SW480 (cell line): ENCODE measurements at places on chromosomes 16 and 17.
A peak's percentile ranks its signal among the peaks of the same experiment; 100 is the strongest.

DNA sequence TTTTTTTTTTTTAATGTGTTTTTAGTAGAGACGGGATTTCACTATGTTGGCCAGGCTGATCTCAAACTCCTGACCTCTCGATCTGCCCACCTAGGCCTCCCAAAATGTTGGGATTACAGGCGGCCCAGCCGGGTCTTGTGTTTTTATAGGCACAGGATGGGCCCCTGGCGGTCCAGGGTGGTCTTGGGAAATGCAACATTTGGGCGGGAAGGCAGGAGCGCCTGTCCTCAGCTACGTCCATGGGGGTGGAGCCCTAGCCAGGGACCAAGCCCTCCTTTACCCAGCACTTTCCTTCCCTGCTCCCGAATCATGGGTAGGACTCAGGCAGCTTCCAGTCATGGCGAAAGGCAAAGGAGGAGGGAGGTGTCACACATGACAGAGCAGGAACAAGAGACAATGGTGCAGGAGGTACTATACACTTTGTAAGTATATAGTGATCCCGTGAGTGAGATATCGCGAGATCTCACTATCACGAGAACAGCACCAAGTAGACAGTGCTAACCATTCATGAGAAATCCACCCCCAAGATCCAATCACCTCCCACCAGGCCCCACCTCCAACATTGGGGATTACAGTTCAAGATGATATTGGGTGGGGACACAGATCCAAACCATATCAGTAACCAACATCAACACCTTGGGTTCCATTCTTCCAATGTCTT lies 226.7 kb upstream of the WSCD1 start:
- no peak for DNase-seq

GRCh38 chr16:27359051-27359450 lies 42.9 kb upstream of the IL21R start:
- DNase-seq, result no peak

DNA sequence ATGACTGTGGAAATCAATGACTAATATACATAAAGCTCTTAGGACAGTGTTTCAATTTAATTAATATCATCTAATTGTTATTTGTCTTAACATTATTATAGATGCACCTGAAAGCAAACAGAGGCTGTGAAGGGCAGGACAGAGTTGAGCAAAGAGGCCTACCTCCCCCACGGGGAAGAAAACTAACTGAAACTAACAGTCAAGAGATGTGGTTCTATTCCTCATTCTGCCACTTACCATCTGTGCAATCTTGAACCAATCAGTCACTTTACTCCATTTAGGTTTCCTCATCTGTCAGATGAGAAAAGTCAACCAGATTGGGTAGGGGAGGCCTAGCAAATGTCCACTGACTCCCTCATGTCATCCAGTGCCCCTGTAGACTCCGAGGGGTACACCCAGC lies 59.1 kb downstream of the C17orf67 start:
- no peak for DNase-seq

GRCh38 chr17:45792437-45792836 lies 8.3 kb downstream of the CRHR1 start:
- no peak for DNase-seq

GRCh38 chr17:28763804-28764266 lies 20.0 kb downstream of the TRAF4 start:
- DNase-seq, result peak; percentile 60

- peak; percentile 54 for DNase-seq
These were observed 45.3 kb downstream of the BRD7 start for GRCh38 chr16:50323335-50324011.

- peak; percentile 98 for DNase-seq
These were observed 33.4 kb downstream of the CDK5R1 start for GRCh38 chr17:32520104-32520701.

- DNase-seq, result no peak
These were observed 6.5 kb upstream of the KLHL36 start for GRCh38 chr16:84641643-84642358.

DNA sequence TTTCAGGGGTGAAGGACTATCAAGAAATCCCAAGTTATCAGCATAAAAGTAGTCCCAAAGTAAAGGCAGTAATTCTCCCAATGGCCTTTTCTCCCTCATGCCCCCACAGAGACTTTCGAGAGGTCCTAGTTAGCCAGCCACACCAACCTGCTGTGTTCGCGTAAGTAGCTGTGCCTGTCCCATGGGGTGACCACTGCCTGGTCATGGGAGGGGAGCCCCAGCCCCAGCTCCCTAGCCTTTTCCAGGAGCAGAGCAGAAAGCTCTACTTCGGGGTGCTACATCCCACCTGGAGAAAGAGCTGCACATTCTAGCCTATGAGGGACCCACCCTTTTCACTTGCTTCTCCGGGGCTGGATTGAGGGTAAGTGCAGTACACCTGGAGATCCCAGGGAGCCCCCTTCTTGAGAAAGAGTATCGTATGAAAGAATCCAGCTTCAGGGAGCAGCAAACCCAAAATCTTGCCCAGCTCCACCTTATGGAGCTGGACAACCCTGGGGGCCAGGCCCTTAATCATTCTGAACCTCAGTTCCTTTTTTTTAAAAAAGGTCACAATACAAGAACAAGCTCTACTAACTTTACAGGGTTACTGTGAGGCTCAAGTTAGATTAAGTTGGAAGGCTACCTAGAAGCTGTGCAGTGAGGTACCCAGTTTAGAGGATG lies 8.6 kb upstream of the SOST start:
- no peak for DNase-seq

DNA sequence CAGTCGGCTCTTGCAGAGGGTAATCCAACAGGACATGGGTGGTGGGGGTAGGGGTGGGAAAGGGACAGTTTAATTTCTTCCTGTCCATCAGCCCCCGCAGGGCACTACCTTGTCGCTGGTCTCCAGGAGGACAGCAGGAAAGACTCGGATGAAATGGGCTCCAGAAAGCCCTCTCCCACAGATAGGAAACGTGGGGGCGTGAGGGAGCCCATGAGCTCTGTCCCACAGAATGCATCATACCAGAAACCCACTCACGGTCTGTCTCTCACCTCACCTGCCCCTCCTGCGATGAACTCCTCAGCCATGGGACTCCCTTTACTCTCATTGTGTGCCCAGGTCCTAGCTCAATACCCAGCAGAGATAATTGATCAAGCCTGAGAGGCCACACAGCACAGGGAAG lies 240.1 kb downstream of the GSG1L start:
- no peak for DNase-seq

DNA sequence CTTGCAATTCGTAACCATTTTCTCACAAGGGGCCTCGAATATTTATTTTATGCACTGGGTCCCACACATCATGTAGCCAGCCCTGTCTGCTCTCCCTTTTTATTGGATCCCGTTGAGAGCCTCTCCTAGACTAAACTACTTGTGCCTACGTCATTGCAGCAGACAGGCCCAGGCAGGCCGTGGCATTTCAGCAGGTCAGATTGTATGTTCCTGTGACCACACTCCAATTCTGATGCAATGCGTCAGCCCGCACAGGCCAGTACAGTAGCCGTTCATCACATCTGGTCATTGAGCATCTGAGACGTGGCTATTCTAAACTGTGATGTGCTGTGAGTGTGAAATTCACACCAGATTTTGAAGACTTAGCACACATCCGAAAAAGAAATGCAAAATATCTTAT lies 42.2 kb downstream of the ABAT start:
- DNase-seq, result no peak

DNA sequence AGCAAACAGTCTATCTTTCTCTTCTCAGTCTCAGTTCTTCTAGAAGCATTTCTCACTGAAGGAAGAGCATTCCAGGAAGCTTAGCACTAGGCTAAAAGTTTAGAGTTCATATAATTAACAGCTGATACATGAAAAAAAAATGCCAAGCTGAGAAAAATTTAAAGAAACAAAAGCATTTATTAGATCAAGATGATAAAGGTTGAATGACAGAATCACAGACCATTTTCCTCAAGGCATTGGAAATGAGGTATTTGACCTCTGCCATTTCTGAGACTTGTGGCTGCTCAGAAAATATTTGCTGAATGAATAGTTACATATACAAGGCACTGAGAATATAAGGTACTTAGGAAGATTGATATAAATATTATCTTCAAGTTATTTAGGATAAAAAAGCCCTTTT lies 901.6 kb upstream of the GOT2 start:
- DNase-seq, result no peak

- no peak for DNase-seq
These were observed 3.9 kb downstream of the GCGR start for GRCh38 chr17:81807839-81808238.
